ENCODE measurements at places on chromosomes 1 and 21.
A peak's percentile ranks its signal among the peaks of the same experiment; 100 is the strongest.

DNA sequence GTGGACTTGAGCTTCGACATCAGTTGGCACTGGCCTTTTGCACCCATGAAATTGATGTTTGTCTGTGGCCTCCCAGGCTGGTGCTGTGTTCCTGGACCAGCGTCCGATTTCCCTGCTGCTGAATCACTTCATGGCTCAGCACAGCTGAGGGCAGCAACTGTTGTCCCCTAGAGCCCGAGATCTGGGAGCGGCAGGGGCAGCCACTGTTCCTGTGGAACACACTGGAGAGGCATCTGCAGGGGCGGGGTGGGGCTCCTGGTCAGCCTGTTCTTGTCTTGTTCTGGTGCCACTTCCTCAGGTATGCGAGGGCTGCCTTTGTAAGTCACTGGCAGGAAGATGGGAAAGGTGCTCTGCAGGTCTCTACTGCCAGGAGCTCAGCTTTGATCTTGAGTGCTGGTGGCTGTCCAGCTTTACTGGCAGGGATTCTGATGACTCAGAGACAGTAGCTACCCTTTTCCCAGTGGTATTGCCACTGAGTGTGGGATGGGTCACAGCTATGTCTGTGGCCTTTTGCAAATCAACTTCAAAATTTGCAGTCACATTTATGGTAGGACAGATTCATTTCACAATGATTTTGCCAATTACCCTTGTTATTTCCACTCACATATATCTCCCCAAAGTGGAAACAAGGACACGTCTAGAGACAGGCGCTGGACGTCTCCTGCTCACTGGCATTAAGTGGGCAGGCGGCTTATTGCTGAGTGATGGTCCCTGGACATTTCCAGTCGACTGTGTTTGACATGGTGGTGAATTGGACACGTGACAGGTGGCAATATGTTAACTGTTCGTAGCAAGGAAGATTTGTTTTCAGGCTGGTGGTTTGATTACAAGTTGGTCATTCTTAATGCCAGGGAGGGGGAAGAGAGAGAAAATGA, 15.3 kb downstream of the AGPAT3 start:
- DNase-seq = no peak

DNA sequence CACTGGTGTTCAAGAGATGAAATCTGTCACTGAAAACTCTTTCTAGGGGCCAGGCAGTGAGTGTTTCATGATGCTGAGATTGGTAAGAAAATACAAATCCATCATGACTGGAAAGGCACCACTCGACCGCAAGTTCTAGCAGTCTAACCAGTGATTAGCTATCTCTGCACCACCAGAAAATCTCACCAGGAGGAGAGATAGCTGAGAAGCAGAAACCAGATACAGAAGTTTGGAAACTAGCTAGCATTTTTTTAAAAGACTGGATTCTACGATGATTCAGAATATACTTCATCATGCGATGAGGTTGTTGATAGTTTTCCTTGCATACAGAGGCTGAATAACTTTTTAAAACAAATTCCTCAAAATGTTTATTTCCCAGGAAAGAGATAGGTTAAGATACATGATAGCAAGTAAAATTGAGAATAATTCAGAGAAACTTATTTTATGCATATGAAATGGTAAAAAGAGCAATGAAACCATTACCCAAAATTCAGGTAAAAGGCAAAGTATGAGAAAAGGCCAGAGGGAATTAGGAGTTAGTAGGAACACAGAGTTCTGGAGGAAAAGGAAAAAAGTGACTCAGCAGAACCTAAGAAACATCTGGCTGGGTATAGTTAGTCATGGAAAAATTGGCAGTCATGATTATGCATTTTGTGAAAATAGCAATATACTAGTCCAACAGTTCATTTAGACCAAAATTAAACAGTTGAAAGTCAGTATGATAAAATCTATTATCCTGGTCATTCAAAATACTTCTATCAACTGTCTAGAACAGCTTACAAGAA, 3.3 kb upstream of the F3 start:
- DNase-seq = no peak

DNA sequence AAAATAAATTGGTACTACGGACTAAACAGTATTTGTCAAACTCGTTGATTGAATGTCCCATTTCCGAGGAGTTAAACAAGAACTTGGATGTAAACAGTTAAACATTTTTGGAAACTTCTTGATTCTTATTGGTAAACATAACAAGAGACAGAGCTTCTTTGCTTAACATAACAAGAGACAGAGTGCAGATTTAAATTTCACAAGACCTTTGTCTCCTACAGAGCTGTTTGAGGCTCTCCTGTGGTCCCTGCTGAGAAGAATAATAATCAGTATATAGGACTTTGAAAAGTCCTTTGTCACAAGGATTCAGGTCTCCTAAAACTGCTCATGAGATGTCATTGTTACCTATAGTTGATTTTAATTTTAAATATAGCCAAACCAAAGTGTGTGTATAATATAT, 170.6 kb upstream of the C21orf91 start:
- DNase-seq = no peak

DNA sequence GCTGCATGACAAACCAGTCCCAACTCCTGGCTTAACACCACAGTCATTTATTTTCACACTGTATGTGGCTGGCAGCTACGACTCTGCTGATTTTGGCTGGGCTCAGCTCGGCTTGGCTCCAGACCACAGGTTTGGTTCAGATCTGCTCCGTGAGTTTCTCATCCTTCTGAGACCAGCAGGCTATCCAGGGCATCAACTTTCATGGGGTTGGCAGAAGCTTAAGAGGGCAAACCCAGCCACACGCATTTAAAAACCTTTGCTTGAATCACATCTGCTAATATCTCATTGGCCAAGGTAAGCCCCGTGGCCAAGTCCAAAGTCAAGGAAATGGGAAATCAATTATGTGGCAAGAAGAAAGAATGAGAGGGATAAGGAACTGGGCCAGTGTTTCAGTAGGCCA, 574.2 kb downstream of the MATN1 start:
- DNase-seq = no peak

GRCh38 chr1:200345520-200345919, 64.3 kb downstream of the ZNF281 start:
- DNase-seq = no peak

DNA sequence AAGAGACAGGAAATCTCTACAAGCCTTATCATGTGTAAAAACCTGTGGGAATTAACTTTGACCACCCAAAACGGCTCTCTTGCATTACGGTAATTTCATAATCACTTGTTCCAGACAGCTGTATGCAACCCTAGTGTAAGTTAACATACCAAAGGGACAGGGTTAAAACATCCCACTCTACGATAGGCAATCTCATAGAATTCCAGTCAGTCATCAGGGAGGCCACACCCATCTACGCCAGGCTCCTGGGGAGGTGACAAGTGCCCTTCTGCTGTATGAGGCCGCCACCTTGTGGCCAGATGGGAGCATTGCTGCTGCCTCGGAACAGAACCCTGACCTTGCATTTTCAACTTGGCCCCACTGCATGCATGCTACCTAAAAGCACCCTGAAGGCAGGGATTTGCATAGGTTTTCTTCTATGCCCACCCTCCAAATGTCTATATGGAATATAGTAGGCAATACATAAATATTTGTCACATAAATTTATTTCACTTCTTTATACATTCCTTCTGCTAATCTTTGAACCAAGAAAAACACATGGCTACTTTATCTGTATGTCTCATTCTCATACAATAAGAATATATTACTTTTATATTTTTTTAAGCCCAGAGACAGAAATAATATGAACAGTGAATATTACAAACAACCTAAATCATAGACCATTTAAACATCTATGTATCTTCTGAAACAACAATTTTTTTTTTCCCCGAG, 12.6 kb downstream of the HSF2BP start:
- peak; percentile 84 for DNase-seq
